ENCODE measurements at places on chromosomes 2 and 18. TPM values are rescaled to one million over a fixed set of nuclear protein-coding genes. Genes with fewer than 3 reads are reported as not detected.

Gene ATP8B1
- total RNA-seq = 10.2 TPM

GRCh38 chr18:35158728-35159450 is 81.9 kb upstream of the ZNF397 start:
- H3K36me3 ChIP-seq = no peaks in the 10 kb centered on the region
- H3K4me3 ChIP-seq = no peak overlapping the region
- peaks cover 5% of the 10 kb centered on the region for H3K4me1 ChIP-seq
- H3K27me3 ChIP-seq = no peaks in the 10 kb centered on the region

DNA sequence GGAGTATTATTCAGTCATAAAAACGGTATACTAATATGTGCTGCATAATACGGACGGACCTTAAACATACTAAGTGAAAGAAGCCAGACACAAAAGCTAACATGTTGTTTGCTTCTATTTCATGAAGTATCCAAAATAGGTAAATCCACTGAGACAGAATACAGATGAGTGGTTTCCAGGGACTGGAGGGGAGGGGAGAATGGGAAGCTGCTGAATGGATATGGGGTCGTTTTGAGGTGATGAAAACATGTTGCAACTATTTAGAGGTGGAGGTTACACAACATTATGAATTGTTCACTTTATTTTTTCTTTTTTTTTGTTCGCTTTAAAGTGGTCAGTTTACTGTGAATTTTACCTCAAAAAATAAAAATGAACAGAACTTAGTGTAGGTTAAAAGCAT is 52.9 kb downstream of the RAB10 start:
- no peaks in the 10 kb centered on the region for H3K27me3 ChIP-seq
- H3K27ac ChIP-seq = no peak overlapping the region
- H3K4me1 ChIP-seq = no peaks in the 10 kb centered on the region
- no peak for DNase-seq

DNA sequence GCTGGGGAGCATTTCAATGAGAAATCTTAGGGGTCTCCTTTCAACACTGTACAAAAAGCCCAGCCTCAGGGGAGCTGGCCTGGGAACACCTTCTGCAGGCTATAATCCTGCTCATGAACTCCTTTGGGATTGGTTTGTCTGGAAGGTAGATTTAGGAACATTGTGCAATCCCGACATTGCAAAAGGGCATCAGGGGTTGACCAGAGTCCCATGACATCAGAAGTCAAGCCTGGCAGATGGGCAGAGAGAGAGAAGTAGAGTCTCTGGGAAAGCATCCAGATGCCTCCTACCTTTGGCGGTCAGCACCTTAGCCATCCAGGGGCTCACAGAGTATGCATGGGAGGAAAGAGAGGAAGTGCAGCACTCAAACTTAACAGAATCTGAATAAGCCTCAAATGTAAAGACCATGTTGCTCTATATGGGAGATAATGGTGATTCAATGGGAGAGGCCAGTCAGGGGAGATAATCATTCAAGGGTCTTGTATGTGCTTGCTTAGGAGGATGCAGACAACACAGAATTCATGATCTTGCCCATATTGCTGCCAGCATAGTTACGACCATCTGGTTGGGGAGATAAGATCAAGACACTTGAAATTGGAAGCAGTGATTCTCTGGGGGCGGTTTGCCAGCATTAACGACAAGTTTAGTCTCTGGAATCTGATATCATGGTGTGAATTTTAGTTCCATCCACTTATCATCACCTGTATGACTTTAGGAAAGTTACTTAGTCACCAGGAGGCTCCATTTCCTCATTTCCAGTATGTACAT is 58.3 kb upstream of the UPP2 start:
- H3K27ac ChIP-seq = no peak overlapping the region
- no peaks in the 10 kb centered on the region for H3K4me1 ChIP-seq
- H3K4me3 ChIP-seq = no peak overlapping the region
- no peaks in the 10 kb centered on the region for H3K27me3 ChIP-seq
- no peak for DNase-seq

- H3K27ac ChIP-seq = no peak overlapping the region
- DNase-seq = no peak
- no peak overlapping the region for H3K4me3 ChIP-seq
- no peaks in the 10 kb centered on the region for H3K27me3 ChIP-seq
- peaks cover 97% of the 10 kb centered on the region for H3K36me3 ChIP-seq
Measured at GRCh38 chr2:233460726-233461441, 105.7 kb downstream of the USP40 start.

DNA sequence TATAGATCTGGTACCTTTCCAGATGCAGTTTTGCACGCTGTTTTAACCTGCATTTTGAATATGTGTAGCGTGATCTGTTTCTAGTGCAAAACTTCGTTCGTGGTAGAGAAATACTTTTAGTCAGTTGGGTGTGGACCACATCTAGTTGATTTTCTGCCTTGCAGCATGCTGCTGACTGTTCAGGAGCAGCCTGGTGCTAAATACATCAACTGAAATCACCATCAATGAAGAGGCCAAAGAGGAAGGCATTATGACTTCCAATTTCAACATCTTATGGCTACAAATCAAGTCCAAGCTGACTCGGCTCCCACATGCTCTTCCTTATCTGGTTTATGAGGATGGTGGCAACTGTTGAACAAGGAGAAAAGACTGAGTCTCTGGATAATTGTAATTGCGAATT is 298.5 kb downstream of the ZNF521 start:
- no peaks in the 10 kb centered on the region for H3K27me3 ChIP-seq
- no peak overlapping the region for H3K4me3 ChIP-seq
- H3K36me3 ChIP-seq = no peaks in the 10 kb centered on the region
- DNase-seq = no peak

DNA sequence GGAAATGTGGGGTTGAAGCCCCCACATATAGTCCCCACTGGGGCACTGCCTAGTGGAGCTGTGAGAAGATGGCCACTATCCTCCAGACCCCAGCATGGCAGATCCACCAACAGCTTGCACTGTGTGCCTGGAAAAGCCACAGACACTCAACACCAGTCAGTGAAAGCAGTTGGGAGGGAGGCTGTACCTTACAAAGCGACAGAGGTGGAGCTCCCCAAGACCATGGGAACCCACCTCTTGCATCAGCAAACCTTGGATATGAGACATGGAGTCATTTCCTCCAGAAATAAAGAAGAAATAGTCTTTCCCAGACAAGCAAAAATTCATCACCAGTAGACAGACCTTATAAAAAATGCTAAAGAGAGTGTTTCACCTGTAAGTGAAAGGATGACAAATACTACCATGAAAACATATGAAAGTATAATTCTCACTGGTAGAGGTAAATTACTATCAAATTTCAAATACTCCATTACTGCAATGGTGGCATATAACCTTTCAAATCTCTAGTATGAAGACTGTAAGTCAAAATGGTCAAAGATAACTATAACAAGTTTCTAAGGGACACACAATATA is 152.6 kb upstream of the EPHA4 start:
- no peaks in the 10 kb centered on the region for H3K36me3 ChIP-seq
- H3K27ac ChIP-seq = no peak overlapping the region
- H3K4me1 ChIP-seq = no peaks in the 10 kb centered on the region
- no peak for DNase-seq

DNA sequence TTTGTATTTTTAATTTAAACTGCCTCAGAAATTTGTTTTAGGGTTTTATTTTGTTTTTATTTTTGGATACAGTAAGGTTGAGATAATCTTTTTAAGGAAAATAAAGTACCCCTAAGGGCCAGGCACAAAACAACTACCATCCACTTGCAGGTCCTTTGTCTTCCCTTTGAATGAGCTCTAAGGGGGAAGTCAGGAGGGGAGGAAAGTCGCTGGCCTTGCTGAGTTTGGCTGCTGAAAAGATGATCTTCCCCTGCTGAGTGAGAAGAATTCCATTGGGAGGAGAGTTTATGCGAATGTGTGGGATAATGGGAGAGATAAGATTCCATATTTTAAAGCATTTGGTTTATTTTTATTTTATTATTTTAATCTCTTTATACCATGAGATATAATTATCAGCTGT is 100.7 kb downstream of the ARHGAP15 start:
- H3K36me3 ChIP-seq = no peaks in the 10 kb centered on the region
- H3K4me1 ChIP-seq = no peaks in the 10 kb centered on the region
- H3K27me3 ChIP-seq = no peaks in the 10 kb centered on the region

- H3K36me3 ChIP-seq = no peaks in the 10 kb centered on the region
- no peak overlapping the region for H3K27ac ChIP-seq
- DNase-seq = no peak
Measured at GRCh38 chr2:122322815-122323214, 567.4 kb downstream of the TSN start.

All from tibial nerve (tissue), 4 donors.